ENCODE measurements at places on chromosomes 6 and 20.

DNA sequence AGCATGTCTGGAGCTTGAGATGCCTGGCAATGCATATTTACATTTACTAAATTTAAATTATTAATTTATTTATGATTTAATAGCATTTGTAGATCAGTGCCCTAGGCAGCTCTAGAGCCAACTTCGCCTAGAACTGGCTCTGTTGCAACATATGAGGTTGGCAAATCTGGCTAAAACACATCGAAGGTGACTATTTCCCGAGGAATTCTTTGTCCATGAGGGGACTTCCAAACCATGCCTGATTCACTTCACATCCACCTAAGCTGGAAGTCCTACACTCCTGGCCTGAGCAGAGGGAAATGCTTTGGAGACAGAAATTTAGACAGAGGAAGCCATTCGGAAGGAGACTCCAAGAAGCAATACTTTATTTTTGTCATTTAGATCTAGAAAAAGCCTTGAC lies 211.0 kb upstream of the ARG1 start:
- no peak for DNase-seq

GRCh38 chr20:17343656-17344452 lies 117.0 kb downstream of the PCSK2 start:
- DNase-seq = no peak

DNA sequence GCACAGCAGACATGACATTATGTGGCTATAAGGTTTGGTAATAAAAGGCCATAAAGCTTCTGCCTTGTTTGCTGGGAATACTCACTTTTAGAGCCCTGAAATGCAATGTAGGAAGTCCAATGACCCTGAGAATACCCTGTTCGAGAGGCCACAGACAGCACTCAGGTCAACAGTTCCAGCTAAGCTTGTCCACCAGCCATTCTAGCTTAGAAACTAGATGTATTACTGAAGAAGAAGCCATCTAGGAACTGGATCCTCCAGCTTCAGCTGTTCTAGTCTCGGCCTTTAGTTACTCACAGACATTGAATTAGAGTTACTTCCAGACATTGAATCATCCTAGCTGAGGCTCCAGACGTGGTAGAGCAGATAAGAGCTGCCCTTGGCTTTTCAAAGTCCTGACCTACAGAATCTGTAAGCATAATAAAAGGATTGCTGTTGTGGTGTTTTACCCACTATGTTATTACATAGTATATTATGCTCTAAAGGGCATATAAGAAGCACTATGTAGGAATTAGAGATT lies 84.9 kb downstream of the MMS22L start:
- no peak for DNase-seq

- DNase-seq = no peak
Observed at GRCh38 chr6:26306232-26306631, 58.8 kb upstream of the BTN3A2 start.

DNA sequence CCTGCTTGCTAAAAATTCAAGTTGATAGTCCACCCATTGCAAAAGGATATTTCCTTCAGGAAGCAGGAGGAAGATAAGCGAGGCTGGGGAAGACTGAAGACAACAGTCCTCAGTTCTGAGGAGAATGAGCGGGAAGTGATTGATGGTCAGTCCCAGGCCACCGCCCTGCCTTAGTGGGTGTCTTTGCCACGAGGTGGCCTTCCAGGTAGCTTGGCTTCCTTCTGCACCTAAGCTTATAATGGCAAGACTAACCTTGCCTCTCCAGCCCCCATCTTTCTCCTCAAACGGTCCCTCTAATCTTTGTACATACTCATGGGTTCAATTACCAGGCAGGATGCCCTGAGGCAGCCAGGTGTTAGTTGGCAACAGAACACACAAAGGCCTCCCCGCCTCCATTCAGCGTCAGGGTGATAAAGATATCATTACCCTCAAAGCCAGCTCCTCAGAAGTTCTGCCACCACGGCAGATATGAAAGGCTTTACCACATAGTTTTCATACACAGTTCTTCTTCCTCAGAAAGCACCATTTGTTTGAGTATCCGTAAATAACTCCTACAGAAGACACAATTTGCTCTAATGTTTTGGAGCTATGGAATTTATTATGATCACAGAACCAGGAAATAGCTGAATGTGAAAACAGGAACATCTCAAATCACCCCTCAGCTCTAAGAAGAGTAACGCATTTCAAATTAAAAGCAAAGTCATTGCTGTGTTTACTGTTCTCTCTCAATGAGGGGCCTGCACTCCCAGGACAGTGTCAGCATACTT lies 249.4 kb downstream of the ATXN1 start:
- DNase-seq = no peak

DNA sequence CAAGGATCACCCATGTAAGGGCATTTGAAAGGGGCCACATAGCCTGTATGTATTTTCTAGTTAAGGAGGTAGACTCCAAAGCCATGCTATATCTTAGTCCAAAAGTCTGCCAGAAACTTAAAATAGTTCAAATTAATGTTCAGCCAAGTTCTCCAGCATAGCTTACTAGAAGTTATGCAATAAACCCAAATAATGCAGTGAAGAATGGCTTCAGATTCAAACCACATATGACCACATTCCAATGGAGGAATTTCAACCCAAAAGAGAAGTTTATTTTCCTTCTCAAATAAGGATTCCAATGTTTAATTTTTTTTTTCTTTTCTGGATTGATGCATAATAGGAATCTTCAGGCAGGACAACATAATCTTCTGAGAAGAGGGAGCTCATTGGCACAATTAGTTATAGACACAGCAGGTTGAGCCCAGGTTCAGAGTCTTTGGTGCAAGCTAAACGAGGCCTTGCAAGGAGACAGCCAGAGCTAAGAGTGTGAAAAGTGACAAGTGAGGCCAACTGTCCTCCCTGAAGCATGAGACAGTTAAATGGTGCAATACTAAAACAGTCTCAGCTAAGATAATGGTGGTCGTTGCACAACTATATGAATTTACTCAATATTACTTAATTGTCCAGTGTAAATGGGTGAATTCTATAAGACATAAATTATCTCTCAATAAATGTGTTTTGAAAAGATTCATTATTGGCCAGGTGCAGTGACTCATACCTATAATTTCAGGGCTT lies 598.8 kb upstream of the CDH4 start:
- DNase-seq = no peak

- DNase-seq = no peak
Observed at GRCh38 chr6:7172649-7173048, 64.9 kb downstream of the RREB1 start.

DNA sequence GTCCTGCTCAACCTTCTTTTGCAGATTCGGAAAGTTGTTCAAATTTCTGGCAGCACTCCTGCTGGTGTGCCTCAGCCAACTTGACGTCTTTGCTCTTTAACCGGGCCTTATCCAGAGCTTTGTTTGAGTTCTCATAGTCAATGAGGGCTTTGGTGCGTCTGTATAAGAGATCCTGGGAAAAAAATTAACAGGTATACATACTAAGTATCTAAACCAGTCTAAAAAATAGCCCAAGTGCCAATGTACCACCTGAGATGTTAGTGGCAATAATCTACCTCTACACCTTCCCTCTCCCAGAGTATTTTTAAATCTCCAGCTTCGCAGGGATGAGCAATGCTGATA lies 21.1 kb downstream of the SNX5 start:
- DNase-seq = no peak

DNA sequence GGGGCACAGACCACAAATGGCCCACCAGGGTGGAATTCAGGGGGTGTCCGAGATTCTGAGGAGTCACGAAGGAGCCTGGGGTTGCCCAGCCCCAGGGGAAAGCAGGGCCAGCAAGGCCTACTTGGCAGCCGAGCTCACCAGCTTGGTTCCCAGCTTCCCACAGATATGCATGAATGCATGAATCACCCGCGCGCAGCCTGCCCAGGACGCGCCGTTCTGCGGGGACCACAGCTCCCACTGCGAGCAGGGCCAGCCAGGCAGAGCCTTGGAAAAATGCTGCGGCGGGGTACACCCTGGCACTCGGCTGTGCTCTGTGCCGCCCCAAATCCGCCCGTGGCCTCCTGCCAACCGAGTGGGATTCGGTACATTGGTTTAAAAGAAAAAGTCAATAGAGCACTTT lies 211.0 kb downstream of the NFATC2 start:
- no peak for DNase-seq

DNA sequence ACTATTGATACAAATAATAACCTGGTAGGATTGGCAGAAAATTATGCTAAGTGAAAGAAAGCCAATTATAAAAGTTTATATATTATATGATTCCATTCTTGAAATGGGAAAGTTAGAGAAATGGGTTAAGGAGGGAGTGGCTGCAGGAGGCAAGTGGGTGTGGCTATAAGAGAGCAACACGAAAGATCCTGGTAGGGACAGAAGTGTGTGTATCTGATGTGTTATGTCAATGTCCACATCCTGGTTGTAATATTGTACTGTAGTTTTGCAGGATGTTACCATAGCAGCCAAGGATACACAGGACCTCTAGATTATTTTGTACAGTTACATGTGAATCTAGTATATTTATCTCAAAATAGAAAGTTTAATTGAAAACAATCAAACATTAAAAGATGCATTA lies 46.8 kb downstream of the SNX5 start:
- no peak for DNase-seq

- DNase-seq = no peak
Observed at GRCh38 chr6:90681863-90682262, 95.0 kb upstream of the MAP3K7 start.

DNA sequence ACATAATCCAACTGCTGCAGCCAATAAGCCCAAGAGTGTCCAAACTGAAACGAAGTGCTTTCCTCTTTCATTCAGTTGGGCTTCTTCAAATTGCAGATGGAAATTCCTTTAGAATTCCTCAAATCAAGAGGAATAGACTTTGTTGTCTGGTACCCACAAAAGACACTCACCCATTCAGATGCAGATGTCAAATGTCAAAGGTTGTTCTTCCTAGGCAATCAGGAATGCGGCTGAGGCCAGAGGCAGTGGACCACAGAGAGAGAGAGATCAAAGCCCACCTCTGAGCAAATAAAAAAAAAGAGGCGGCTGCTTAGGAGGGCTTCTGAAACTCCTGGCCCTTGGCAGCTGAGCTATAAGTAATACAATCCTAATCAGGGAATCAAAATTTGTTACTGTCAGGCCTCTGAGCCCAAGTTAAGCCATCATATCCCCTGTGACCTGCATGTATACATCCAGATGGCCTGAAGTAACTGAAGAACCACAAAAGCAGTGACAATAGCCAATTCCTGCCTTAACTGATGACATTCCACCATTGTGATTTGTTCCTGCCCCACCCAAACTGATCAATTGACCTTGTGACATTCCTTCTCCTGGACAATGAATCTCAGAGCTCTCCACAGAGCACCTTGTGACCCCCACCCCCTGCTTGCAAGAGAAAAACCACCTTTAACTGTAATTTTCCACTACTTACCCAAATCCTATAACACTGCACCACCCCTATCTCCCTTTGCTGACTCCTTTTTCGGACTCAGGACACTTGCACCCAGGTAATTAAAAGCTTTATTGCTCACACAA lies 303.0 kb upstream of the GJE1 start:
- DNase-seq = no peak

GRCh38 chr6:140541288-140541687 lies 1166.8 kb upstream of the CITED2 start:
- DNase-seq = no peak

DNA sequence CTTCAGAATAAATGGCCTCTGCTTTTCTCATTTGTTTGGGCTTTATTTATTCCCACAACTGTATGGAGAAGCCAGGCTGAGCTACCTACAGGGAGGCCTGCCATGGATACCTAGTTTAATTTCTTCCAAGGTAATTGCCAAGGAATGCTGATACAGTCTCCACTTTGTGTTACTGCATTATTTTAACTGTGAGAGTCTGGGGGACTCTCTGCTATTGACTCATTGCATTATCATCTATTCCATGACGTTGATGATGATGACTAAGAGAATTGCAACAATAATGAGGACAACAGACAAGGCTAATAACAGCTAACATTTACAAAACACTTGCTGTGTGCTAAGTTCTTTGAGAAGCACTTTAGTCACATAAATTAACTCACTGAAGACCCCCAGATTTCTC lies 88.3 kb upstream of the COL21A1 start:
- DNase-seq = no peak

GRCh38 chr6:42714098-42714761 lies 8.2 kb downstream of the PRPH2 start:
- DNase-seq = no peak

- DNase-seq = no peak
Observed at GRCh38 chr6:109456111-109456583, 575 bp upstream of the MICAL1 start.

GRCh38 chr6:56802584-56802983 lies 152.3 kb upstream of the BEND6 start:
- no peak for DNase-seq

GRCh38 chr6:164898412-164898811 lies 411.0 kb downstream of the C6orf118 start:
- DNase-seq = no peak

DNA sequence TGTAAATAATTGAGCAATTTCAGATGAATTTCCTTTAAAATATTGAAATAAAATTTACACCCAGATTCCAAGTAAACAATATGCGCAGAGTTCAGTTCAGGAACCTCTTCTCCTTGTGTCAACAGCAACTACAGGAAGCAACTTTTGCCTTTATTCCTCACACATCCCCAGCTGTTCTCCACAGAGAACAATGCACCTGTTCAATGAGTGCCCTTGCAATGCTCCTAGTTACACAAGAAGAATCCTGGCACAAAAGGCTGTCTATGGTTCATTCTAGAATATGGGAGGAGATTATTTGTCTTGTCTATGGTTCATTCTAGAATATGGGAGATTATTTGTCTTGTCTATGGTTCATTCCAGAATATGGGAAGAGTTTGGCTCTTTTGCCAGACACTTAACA lies 454.9 kb downstream of the BTBD3 start:
- no peak for DNase-seq

DNA sequence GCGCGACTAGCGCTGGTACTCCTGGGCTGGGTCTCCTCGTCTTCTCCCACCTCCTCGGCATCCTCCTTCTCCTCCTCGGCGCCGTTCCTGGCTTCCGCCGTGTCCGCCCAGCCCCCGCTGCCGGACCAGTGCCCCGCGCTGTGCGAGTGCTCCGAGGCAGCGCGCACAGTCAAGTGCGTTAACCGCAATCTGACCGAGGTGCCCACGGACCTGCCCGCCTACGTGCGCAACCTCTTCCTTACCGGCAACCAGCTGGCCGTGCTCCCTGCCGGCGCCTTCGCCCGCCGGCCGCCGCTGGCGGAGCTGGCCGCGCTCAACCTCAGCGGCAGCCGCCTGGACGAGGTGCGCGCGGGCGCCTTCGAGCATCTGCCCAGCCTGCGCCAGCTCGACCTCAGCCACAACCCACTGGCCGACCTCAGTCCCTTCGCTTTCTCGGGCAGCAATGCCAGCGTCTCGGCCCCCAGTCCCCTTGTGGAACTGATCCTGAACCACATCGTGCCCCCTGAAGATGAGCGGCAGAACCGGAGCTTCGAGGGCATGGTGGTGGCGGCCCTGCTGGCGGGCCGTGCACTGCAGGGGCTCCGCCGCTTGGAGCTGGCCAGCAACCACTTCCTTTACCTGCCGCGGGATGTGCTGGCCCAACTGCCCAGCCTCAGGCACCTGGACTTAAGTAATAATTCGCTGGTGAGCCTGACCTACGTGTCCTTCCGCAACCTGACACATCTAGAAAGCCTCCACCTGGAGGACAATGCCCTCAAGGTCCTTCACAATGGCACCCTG lies 1.6 kb downstream of the TPBG start:
- DNase-seq = no peak

DNA sequence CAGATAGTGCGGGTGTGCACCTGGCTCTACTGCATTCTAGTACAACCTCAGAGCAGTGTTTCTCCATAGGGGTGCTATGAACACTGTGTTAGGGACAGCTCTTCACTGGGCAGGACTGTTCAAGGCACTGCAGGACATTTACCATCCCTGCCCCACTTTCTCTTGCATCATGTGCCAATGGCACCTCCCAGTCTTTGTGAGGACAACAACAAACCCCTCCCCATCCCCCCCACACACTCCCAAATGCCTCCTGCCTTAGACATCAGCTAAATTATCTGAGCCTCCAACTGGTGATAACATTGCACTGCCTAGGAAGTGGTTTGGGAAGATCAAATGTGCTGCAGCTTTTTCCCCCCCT lies 98.9 kb downstream of the FYN start:
- no peak for DNase-seq
